ENCODE measurements at places on chromosomes 12 and 14.

- DNase-seq, result no peak
Observed at GRCh38 chr12:50220363-50220995, 53.3 kb upstream of the CERS5 start.

- no peak for DNase-seq
Observed at GRCh38 chr12:66602483-66603143, 76.3 kb downstream of the GRIP1 start.

GRCh38 chr12:124653169-124653931 is 85.9 kb upstream of the NCOR2 start:
- no peak for DNase-seq

- no peak for DNase-seq
Observed at GRCh38 chr12:59820594-59821011, 224.8 kb downstream of the SLC16A7 start.

- peak; percentile 76 for DNase-seq
Observed at GRCh38 chr14:103518422-103519042, 4.1 kb downstream of the CKB start.

DNA sequence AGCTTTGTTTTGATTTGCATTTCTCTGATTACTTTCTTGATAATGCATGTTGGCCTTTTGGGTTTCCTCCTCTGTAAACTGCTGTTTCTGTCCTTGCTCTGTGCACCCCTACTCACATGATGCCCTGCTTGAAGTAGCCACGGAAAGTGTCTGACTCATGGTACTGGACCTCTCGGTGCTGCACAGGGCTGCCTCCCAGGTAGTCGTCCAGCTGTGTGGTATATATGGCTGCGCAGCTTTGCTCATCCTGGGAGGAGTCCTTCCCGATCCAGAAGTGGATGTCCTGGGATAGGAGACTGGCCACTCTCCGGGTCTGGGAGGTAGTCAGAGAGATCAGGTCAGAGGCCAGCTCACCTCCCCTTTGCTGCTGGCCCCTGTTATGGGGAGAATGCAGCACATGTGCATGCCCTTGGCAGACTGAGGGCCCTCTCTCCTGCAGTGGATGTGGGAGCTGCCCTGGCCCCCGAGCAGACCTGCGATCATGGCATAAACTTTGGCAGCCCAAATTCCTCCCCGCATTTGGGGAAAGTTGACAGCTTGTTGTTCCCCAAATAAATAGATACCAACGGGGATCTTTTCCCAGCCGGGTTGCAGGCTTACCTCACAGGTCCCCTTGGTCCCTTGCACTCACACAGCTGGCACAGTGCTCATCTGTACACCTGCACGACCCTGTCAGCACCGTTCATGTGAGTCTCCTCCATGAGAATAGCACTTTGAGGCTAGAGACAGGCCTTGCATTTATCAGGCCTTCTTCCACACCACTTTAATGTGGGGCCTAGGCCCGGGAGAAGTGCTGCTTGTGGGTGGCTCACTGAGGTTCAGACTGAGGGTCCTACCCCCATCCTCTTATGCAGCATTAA is 5.2 kb downstream of the AVIL start:
- no peak for DNase-seq

DNA sequence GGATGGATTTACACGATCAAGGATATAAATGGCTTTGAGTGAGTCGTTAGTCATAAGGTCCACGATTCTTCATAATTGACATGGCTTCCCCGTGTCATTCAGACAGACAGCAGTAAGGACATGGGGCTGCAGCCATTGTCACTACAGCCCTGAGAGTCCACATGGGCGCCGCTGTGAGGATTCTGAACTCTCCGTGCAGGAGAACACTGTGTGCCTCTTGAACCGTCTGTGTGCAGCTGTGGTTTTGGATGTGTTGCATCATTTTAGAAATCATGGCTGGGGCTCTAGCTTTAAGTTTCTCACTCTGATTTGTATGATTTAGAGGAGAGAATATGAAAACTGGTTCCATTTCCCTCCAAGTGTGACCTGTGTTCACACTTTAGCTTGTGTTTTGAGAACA is 47.2 kb downstream of the NPAS3 start:
- no peak for DNase-seq

DNA sequence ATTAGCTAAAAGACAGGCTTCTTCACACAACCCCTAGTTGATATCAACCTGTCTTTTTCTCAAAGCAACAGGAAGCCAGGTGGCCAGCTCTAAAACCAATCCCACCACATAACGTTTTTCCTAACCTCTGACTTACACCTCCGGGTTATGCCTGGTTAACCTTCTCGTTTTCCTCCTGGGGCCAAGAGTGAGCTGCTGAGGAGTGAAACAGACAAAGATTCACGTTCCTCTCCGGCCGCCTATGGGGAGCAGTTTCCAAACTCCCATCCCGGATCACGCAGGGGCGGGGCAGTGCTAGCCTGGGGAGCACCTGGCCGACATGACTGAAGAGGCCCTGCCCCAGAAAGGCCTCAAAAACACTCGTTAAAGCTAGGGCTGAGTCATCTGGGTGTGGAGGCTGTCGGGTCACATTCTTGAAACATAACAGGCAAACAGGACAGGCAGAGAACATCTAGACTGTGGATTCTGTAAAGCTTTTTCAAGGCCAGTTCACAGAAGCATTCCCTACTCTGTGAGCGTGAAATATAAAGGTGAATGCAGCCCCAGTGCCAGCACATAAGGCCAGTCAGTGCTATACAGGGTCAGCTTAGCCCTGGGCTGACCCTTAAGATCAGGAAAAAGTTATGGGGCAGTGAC is 25.9 kb upstream of the LGALS3 start:
- no peak for DNase-seq

- no peak for DNase-seq
Observed at GRCh38 chr14:64407329-64407728, 19.2 kb downstream of the MTHFD1 start.

DNA sequence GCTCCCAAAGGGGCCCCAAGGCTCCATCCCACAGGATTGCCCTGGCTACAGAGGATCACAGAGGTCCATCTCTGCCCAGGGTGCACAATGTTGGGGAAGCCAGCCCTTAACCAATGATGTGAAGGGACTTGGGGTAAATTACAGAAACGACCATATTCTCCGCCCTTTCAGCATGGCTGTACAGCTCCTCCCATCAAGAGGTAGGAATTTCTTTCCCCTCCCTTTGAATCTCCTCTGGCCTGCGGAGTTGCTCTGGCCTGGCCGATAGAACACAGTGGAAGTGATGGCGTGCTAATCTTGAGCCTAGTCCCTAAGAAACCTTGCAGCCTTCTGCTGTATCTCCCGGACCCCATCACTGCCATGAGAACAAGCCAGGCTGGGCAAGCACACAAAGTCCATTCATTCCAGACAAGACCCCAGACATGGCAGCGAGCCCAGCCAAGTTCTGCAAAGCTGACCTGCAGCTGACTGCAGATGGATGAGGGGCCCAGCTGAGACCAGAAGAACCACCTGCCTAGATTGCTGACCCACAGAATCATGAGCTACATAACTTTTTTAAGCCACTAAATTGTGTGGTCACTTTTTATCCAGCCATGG is 6.9 kb upstream of the IFI27 start:
- no peak for DNase-seq

GRCh38 chr12:89280833-89281538 is 71.3 kb downstream of the DUSP6 start:
- DNase-seq, result no peak

DNA sequence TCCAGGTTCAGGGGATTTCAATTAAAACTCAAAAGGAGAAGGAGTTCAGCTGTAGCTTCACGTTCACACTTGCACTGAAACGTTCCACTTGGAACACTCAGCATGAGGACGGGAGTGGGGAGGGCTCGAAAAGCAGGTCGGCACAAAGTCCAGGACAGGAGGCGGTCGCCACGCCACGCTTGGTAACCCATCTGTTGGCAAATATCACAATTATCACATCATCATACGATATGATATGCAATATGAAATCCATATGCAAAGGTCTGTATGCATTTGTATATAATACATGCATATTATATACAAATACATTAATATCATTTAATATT is 17.2 kb downstream of the ADGRD1 start:
- DNase-seq, result no peak

DNA sequence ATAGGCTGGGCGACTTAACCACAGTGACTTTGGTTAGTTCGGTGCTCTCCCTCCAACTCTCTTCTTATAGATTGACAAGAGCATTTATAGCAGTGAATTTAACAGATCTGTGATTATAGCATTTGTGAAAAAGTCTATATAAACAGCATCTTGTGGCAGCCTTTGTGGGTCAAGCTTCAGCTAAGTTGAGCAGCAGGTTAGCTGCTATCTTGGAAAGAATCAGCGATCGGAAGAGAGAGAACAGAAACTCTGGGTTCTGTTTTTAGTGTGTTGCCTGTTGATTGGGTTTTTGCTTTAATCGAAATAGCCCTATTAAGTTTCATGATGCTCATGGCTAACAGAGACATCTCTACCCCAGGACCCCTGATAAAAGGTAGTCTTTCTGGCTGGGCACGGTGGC is 20.2 kb downstream of the EVL start:
- no peak for DNase-seq

DNA sequence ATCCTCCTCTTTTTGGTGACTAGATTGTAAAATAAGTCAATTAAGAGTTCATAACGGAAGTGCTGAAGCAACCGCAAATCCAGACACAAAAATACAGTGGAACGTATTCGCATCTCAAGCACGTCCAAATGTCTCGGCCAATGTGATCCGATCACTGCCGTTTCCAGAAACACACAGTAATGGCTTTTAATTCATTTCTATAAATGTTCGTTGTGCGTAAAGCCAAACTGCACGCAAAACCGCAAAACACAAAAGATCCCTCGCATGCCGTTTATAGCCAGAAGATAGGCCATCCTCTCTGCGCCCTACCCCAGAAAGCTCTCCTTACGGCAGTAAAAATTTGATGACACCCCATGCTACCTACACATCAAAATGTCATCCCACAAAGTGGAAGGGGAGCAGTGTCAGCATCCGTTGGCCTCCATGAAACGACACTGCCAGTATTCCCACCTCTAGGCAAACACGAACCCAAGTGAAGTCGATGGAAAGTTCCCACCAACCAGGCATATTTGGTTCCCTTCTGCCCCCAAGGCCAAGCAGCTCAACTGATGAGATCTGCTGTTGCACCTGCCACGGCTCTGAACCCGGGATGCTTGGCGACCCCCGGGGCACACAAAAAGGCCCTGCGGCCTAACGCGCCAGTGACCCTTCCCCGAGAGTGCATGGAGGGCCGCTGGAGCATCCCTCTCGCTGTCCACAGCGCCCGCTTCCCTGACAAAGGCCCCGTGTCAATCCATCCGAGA is 1.4 kb downstream of the HECTD4 start:
- DNase-seq, result peak; percentile 19

- no peak for DNase-seq
Observed at GRCh38 chr12:13915096-13915495, 66.3 kb downstream of the GRIN2B start.

- no peak for DNase-seq
Observed at GRCh38 chr14:83260751-83261150, 1727.1 kb upstream of the SEL1L start.

DNA sequence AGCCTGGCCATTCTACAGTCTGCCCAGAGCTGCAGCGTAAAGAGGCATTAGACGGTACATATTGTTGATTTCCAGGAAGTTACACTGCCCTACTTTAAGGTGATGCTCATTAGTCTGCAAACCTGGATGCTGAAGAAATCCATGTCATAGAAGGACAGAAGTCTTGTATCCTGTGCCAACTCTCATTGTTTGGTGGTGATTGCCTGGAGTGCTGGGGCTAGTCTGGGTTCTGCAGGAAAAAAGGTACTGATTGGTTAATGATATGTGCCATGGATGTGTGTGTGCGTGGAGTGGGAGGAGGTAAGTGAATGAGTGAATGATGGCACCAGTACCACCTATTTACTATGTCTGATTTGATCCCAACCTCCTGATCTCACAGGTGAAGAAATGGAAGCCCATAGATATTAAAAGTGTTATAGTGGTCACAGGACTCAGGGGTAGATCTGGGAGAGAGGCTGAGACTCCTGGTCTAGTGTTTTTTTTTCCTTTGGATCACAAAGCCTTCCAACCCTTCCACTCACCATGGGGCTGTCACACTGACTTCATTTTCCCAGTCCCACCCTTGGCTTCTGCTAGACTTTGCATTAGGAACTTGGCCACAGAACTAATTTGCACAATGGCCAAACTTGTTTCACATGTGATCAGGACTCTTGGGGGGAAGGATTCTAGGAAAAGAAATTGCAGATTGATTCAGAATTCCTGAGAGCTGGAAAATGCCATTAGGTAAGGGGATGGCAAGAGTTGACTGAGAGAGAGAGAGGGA is 96.1 kb downstream of the TMX1 start:
- no peak for DNase-seq

- DNase-seq, result no peak
Observed at GRCh38 chr12:64798165-64798564, 26.3 kb upstream of the TBC1D30 start.

DNA sequence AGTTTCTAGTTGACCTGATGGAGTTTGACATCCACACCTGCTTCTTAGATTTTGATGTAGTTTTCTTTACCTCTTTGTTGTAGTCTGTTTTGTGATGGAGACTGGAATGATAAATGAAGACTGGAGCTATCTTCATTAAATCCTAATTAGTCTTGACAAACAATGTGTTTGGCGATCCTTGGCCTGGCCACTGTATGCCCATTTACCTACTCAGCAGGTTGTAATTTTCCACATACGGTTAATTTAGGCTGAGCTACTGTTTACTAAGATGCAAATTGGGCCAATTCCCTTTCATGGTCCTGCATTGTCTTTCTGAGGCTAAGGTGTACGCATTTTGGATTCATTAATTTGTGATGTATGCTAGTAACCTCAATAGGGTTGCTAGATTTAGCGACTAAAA is at the start of gene TAS2R7:
Gene TAS2R7 (minus strand): TSS at position 41 of the 400 bp plus-strand sequence. CDS start 57 bp downstream, outside the sequence.
- DNase-seq, result no peak

DNA sequence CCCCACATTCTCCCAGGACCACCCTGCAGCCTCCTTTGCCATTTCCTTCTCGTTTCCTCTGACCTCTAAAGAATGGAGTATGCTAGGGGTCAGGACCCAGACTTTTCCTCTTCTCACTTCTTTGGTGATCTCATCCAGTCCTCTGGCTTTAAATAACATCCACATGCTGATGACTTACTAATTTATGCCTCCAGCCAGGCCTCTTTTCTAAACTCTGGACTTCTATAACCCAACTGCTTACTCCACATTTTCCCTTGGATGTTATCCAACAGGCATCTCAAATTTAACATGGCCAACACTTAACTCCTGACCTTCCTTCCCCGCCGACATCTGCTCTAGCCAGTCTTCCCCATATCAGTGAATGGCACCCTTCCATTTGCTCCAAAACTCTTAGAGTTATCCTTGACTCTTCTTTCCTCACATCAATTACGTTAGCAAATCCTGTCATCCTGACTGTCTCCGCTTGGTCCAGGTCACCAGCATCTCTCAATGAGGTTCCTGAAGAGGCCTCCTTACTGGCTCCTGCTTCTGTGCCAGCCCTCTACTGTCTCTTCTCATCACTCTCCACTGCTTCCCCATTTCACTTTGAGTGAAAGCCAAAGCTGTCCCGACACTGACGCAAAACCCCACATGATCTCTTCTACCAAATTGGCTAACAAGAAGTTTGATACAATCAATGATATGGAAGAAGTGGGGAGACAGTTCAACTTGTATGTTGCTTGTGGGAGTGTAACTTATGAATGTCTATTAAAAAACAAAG is 42.7 kb downstream of the TMBIM6 start:
- no peak for DNase-seq

GRCh38 chr14:64233531-64234190 is 60.5 kb downstream of the ESR2 start:
- no peak for DNase-seq
